Muscle of back (tissue), 13 donors: ENCODE measurements at places on chromosomes 13 and 19.
A peak's percentile ranks its signal among the peaks of the same experiment; 100 is the strongest.

DNA sequence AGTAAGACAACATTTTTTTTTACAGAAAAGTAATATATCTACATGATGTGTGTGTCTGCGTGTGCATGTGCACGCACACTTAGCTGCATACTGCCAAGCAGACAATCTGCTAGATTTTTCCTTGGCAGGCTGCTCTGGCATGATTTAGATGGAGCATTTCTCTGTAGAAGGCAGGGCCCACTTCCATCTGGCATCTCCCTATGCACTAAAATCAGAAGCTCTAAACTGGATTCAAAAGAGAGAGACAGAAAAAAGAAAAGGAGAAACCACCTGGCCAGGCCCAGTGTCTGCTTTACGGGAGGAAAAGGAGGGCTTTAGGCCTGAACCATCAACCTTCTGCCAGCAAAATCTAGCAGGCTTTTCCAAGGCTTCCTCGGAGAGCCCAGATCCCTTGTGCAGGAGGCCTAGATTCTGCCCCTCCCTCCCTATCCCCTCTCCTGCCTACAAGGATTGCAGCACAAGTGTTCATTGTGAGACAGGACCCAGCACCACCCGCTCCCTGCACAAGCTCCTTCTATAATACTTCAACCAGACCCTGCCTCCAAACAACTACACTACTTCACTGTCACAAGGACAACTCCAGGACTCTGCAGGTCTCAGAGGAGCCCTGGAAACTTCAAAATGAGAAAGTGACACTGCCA is 99.3 kb downstream of the DOCK9 start:
- DNase-seq: peak; percentile 77

GRCh38 chr13:113275387-113275786 is 21.7 kb upstream of the LAMP1 start:
- DNase-seq: no peak

DNA sequence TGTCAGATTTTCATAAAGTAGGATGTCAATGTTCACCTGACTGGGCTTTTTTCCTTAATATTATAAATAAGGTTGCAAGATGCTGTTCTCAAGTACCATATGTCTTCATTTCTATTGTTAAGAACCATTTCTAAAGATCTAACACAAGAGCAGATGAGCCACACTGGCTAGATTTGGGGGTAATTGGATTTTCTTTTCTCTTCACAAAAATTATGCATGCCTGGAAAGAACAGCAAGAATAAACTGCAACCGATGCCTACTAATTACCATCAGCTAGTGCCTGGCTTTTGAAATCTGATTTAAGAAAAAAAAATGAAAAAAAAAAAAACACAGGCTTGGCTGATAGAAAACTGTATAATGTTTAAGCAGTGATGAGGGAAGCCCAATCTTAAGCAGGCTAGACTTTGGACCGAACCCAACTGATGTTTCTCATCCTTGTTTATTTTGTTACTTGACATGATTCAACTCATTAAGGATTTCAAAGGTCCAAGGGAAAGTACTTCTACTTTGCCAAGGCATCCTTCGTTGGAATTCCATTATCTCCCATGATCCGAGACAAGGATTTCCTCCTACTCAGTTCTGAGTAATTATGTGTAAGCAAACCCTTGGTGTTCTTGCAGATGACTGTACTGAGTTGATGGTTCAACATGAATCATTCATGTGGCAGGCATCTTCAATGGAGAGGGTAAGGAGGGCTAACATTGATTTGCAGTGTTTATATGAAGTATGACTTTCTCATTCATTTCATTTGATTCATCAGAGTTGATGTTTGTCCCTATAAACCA is 300.5 kb downstream of the SPRY2 start:
- no peak for DNase-seq

DNA sequence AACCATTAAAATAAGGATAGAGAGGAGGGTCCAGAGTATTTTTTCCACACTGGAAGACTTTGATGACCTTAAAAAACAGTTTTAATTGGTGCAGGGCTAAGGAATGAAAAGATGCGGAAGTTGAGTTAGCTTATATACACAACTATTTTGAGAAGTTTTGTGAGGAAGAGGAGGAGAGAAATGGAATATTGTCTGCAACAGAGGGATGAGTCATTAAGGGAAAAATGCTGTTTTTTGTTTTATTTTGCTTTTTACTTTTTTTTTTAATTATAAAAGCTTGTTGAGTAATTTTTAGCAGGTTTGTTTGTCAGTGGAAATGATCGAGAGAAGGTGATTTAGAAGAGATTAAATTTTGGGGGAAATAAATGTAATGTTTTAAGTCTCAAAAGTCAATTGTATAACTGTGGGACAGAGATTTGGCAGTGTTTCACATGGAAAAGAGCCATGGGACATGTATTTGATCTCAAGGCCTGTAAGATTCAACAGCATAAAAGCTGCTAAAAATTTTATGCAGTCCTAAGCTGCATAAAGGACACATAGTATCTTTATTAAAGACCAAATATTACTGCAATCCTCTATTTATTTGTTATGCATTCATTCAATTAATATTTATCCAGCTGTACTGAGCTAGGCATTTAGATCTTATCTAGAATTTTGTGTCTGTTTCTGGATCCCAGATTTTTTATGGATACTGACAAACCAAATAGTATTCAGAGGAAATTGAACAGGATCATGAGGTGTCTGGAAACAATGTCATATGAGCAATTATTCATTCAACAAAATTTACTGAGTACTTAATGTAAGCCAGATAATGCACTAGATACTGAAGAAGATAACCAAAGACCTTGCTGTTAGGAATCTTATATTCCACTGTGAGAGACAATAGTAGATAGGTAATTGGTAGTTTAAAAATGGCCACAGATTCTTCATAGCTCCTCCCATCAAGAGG is 72.7 kb downstream of the DNAJC15 start:
- DNase-seq: no peak

GRCh38 chr13:51666374-51666773 is 82.1 kb downstream of the WDFY2 start:
- DNase-seq: no peak

- DNase-seq: no peak
Measured at GRCh38 chr19:38055655-38056521, 148.9 kb downstream of the SIPA1L3 start.

GRCh38 chr13:39317291-39317690 is 279.0 kb downstream of the NHLRC3 start:
- DNase-seq: peak; percentile 71

DNA sequence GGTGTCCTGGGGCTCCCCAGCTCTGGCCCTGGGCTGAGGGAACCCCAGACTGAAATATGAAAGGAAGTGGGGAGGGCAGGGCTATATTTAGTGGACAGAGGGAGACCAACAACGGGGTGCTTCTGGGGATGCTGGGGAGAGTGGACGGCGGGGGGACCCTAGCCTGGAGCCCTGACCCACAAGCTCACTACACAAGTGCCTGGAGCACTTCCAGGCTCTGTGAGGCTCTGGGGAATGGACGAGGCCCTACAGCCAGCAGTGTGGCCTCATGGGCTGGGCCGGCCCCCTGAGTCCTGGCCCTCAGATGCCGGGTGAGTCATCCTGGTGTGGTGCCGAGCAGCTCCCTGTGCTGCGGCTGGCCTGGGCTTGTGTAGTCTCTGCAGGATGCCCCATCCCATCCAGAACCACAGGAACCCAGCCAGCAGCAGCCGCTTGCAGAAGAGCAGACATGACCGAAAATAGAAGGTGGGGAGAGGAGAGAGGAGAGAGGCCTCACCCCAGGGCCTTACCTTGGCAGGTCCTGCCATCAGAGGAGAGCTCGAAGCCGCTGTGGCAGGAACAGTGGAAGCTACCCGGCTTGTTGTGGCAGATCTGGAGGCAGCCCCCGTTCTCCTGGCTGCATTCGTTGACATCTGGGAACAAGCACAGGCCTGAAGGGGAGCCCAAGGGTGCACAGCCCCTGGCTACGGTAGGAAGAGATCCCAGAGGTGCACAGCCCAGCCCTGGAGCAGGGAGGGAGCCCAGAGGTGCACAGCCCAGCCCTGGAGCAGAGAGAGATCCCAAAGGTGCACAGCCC is 26.1 kb downstream of the GAS6 start:
- DNase-seq: peak; percentile 76

- no peak for DNase-seq
Measured at GRCh38 chr19:29277102-29277501, 64.2 kb upstream of the UQCRFS1 start.

DNA sequence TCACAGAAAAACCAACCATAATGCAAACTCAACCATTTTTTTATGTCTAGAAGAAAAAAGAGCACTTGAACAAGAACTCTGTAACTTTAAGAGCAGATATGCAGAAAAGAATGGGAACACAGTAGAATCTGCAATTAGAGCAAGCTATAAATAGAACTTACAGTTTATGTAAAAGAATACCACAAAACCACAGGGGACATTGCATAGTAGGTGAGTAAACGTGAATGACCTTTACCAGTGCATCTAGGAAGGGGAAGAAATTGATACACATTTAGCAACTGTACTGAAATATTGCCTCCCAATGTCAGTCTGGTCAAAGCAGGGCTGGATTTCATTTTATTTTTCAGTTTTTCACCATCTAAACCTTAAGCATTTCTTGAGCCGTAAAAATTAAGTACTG is 242.2 kb upstream of the EDNRB start:
- peak; percentile 47 for DNase-seq

DNA sequence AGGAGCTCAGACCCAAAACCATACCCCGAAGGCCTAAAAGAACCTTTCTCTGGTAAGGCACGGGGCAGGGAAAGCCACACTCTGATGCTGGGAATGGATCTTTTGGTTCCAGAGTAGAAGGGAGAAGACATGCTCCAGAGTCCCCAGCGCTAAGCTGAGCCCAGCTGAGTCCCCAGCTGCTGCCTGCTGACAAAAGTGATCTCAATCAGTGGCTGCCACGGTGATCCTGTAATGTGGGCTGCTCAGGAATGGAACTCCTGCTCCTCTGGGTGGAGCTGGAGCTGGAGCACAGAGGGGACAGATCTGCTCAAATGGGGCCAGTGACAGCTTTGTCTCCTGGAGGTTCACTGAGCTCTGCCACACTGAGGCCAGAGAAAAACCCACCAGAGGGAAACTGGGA is 70.5 kb downstream of the MLLT1 start:
- DNase-seq: no peak

GRCh38 chr13:76446191-76446590 is 440.0 kb downstream of the KCTD12 start:
- no peak for DNase-seq

- no peak for DNase-seq
Measured at GRCh38 chr19:20165971-20166592, 932 bp upstream of the ZNF486 start.

DNA sequence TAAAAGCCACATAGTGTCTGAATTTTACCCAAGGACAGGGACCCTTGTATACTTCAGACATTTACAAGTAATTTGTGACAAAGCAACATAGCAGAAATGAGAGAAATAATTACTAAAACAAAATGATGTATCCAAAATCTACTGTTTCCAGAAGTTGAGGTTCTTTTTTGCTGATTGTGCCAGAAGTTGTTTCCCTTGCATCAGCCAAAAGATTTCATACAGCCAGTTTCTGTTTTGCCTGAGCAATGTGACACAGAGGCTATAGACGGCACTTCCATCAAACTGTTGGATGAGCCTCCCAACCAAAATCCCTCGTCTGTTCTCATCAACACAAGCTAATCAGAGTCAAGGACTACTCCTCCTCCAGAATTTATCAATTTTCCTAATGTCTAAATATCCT is 913.2 kb upstream of the GPC6 start:
- peak; percentile 18 for DNase-seq

- DNase-seq: no peak
Measured at GRCh38 chr19:3058009-3058820, 4.1 kb downstream of the TLE5 start.

DNA sequence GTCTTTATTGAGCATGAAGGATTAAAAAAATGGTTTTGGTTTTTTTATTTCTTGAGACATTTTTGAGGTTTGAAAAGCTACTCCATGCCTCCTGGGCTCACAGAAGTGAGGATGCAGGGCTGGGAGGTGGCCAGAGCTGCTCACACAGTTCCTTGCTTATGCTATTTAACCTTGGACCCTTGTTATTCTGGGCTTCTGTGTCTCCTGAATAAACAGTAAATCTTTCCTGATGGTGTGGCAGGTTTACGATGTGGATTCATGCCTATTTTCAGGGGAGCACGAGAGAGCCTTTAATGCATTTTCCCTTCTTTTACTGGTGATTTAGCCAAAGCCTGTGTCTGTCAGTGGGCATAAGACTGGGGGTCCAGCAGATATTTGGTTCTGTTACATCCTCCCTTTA is 34.3 kb upstream of the PCDH8 start:
- no peak for DNase-seq

- no peak for DNase-seq
Measured at GRCh38 chr13:86946734-86947133, 724.4 kb upstream of the SLITRK5 start.

- no peak for DNase-seq
Measured at GRCh38 chr19:40238775-40239174, 12.3 kb upstream of the CCNP start.

DNA sequence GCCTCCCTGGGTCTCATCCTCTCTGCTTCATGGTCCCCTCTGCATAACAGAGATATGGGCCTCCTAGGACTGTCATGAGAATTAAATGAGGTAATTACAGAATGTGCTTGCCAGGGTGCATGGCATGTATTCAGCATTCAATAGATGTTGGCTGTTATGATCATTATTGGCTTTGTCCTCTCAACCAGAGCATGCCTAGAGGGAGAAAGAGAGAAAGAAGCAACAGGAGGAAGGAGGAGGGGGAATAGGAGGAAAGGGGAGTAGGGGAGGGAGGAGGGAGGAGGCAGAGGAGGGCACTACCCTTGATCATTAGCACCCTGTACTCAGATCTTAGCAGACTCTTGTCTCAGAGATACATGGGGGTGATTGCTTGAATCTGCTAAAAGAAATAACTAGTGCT is 41.0 kb upstream of the SIAH3 start:
- DNase-seq: no peak

DNA sequence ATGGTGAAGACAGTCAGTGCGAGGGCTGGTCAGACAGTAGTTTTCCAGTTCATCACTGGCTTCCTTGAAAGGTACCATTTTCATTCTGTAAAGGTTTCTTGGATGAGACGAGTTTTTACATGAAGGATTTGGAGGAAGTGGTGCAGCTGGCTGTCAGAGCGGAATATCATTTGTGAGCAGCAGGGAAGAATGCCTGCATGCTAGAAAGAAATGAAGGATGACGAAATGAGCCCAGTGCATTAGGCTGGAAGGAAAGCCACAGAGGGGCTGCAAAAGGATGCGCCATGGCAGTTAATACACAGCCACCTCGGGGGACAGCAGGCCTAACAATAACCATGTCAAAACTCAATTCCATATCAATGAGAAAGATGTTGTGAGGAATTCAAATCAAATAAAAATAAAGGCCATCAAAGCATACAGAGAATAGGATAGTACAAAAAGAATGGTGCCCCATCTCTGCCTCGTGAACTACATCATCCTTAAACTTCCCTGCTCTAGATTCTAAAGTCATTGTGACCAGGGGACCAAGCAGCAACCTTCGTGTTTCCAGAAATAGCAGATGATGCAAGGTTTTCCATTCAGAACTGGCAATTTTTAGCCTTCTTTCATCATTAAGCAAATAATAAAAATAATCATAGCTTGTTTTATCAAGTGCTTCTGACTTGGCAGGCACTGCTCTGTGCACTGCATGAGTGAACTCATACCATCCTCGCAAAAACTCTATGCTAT is 504.2 kb downstream of the RFC3 start:
- no peak for DNase-seq
